ENCODE measurements at places on chromosomes 2 and 18.

- no peak for DNase-seq
These were observed 302.3 kb upstream of the FANCL start for GRCh38 chr2:58543442-58543841.

DNA sequence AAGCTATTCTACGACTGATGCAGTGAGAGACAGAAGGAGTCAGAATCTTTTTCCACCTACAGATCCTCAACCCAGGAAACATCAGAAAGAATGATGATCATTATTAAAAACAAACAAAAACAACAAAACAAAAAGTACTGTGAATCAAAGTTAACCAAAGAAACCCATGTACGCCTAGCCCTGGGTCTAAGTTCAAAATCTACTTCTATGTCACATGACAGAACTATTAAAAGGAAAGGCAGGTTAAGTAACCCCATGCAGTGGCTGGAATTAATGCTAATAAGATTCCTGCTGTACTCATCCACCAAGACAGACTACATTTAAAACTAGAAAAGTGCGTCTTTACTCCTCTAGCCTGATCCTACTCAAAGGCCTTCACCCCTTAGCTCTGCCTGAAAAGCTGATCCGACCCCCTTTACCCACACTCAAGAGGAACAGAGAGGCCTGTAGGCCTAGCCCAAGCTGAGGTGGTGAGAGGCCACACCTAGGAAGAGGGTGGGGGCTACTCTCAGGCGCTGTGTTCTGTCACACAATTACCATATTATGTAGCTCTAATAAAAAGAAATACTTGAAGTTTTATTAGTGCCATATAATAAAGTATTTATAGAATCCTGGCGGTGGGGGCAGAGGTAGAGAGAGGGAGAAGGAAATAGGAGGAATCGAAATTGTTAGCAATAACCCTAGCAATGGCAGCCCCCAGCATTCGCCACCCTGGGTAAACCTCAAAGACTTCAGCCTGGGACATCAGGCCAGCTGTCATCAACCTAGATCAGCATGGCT is 37.1 kb downstream of the NHEJ1 start:
- DNase-seq: no peak

GRCh38 chr2:25009954-25010353 is 31.9 kb upstream of the EFR3B start:
- no peak for DNase-seq

- DNase-seq: no peak
These were observed 25.1 kb upstream of the AAK1 start for GRCh38 chr2:69668598-69668997.

- DNase-seq: no peak
These were observed 148.8 kb upstream of the DLGAP1 start for GRCh38 chr18:4603955-4604354.

GRCh38 chr2:68238955-68239822 is 13.1 kb downstream of the PPP3R1 start:
- peak; percentile 62 for DNase-seq

GRCh38 chr2:112884869-112885505 is 26.0 kb upstream of the IL37 start:
- peak; percentile 41 for DNase-seq

DNA sequence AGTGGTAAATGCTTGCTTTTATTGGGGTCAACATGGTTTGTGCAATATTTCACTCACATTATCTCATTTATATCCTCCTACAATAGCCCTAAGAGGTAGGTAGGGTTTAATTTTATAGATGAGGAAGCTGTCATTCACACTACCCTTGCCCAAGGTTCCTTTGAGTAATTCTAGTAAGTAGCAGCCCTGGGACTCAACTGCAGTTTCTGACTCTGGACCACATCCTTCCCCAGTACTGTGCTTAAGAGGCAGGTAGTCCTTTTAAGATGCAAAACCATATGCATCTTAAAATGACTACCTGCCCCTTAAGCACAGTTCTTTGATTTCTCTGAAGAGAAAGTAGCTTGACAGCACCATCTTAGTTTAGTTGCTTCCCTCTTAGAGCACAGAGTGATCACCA is 15.7 kb upstream of the NT5C1B start:
- no peak for DNase-seq

DNA sequence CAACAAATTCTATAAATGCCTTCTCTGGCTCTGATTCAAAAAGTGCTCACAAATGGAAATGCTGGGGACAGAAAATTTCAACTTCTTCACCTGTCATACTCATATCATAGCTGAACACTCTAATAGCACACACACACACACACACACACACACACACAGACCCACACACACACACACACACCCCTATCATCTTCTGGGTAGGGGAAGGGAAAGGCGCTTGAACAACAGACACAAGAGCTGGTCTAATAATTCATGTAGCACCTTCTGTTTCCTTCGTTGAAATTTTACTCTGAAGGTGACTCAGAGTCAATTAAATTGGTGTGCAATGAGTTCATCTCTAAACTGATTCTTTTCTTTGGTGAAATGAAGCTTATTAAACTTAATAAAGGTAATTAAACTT is 32.9 kb downstream of the CD28 start:
- DNase-seq: no peak

- no peak for DNase-seq
These were observed 47.8 kb downstream of the ZAP70 start for GRCh38 chr2:97761192-97761591.

GRCh38 chr2:138245310-138245709 is 256.3 kb upstream of the SPOPL start:
- no peak for DNase-seq

DNA sequence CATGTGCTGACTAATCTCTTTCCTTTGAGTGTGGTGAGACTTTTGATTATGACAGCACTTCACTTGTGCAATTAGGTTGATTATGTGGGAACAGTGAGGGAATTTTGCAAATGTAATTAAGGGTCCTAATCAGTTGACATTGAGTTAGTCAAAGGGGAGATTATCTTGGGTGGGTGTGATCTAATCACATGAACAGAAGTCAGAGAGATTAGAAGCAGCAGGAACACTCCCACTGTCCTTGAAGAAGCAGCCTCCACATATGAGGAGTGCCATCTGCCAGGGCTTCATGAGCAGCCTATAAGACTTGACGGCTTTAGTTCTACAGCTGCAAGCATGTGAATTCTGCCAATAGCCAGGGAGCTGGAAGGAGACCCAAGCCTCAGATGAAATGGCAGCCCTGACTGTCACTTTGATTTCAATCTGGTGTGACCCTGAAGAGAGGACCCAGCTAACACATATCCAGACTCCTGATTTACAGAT is 89.4 kb upstream of the APCDD1 start:
- no peak for DNase-seq

- peak; percentile 23 for DNase-seq
These were observed 4.9 kb downstream of the QPCT start for GRCh38 chr2:37349231-37349860.

DNA sequence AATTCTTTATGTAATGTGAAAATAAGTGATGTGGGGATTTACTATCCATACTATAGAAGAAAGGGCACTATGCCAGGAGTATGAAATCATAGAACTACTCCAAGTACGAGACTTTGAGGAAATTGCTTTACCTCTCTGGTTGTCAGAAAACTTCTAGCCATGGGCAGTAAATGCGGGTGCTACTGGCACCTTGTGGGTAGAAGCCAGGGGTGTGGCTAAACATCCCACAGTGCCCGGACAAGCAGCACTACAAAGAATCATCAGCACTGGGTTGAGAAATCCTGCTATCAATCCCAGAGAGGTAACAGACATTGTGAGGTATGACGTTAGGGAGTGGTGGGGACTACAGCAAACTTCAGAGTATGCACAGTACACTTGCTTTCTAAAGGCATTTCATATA is 453.5 kb upstream of the TNP1 start:
- no peak for DNase-seq

DNA sequence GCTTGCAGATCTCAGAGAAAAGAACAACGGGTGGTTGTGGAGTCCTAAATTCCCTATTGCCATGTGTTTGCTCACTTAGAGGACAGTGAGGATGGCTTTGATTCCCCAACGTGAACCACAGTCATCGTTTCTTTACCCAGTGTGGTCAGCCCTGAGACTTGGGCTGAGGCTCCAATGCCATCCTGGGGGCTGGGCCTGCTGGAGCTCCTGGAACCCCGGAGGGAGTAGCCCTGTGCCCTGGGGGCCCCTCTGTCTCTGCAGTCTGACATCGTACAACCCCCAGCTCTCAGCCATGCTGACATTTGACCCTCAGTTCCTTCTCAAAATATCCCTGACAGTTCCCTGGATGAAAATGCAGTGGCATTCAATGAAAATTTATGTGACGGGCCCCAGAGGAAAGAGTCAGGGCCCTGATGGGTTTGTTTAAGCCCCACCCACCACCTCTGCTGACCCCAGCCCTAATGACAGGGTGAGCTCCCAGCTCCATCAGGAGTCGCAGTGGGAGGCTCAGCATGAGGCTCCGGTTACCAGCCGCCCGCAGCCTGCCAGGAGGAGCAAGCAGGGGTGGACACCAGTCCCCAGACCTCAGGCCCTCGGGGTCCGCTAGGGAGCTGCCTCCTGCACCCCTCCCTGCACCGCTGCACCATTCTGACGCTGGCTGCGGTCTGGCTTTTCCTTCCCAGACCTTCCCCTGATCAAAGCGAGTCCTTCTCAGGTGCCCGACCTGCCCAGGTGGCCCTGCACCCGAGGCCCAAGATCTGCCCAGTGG is 120.9 kb downstream of the TWIST2 start:
- no peak for DNase-seq

- peak; percentile 46 for DNase-seq
These were observed 70.9 kb upstream of the EML6 start for GRCh38 chr2:54652540-54652939.

DNA sequence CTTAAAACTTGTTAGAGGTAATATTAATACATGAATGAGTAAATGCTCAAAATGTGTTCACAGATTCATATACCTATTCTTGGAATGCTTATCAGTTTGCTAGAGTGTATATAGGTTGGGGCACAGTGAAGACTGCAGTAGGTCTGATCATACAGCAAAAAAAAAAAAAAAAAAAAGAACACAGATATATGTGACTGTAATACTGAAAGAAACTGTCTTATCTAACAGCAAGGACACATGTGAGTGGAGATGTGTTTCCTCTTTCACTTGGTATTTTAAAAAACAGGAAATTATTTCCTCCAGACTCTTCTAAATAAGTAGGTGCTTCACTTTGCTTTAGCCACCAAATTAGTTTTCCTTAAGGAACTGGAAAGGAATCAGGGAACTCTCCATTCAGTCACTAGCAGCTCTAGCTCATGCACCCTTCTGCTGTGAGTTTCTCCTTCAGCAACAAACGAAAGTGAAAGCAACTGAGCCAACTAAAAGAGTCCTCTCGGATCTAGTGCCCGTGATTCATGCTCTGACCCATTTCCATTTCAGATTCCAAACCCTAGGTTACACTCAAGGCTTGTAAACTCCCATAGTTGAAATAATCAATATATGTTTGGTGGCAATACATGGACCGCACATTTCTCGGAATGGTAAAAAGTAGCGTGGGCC is 98.5 kb downstream of the DSEL start:
- DNase-seq: peak; percentile 75

DNA sequence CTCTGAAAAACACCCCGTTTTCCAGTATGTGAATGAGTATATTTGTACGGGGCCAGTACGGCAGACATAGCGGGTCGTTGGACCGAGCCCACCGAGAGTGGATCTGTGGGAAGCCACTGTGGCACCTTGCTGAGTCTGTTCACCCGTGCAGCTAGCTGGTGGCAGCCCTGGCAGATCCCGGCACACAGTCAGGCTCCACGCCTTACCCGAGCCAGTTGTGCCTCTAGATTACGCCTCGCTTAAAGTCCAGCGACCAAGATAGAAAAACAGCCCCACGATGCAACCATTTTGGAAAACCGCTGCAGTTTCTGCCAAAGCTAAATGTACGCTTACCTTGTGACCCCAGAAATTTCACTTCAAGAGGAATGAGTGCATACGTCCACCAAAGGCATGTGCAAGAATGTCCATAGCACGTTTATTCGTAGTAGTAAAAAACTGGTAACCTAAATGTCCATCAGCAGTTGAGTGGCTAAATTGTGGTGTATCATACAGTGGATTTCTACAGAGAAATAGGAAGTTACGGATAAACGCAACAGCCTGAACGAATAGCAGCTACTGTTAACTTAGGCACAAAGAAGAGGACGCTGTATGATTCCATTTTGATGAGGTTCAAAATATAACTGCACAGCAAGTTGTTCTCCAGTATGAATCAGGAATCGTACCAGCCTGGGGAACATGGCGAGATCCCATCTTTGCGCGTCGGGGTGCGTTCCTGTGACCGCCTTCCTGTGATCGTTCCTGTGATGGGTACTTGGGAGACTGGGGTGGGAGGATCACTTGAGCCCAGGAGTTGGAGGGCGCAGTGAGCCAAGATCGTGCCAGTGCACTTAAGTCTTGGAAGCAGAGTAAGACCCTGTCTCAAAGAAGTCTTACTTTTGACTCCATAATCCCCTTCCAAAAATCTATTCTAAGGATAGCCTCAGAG is 688 bp upstream of the WDR33 start:
- DNase-seq: peak; percentile 7

DNA sequence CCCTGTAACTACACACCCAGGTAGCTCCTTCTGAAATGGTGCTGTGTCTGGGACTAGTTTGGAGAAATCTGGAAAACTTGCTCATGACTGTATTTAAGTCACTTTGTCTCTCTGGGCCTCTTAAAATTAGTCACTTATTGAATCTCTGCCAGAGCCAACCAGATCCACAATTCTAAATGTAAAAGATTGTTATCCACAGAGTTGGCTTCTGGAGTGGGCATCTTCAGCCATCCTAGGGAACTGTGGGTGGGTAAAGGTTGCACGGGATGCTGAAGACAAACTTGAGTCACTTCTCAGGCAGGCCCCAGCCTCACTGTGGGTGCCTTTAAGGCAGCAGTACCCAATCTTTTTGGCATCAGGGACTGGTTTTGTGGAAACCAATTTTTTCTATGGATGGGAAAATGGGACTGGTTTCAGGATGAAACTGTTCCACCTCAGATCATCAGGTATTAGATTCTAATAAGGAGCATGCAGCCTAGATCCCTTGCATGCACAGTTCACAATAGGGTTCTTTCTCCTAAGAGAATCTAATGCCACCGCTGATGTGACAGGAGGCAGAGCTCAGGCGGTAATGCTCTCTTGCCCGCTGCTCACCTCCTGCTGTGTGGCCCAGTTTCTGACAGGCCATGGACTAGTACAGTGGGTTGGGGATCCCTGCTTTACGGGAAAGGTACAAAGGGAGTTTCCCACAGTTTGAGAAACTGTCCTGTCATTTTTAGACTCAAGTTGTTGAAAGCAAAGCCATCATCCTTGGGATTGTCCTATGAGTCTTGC is 98.3 kb upstream of the SPRED2 start:
- DNase-seq: peak; percentile 65

- DNase-seq: no peak
These were observed 16.6 kb downstream of the SESTD1 start for GRCh38 chr2:179248024-179248348.

DNA sequence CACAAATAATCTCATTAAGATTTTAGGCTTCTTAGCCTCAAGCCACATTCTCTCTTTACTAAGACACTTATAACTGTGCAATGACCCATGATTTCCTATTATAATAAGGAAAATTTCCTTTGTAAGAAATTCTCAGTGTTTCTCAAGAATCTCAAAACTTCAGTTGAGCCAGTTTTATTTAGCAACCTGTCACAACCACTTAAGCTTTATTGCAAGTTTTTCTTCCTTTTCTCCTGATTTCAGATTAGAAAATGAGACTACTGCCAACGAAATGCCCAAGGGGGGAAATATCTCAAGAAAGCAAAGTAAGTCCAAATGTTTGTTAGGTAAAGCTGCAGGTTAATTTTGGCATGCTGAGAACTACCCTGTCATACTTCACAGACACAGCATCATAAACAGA is 178.5 kb downstream of the THADA start:
- DNase-seq: no peak
